ENCODE measurements at places on chromosomes 11 and 22. TPM values are rescaled to one million over a fixed set of nuclear protein-coding genes. Genes with fewer than 3 reads are reported as not detected.

GRCh38 chr22:42459287-42460063, 27.3 kb upstream of the NFAM1 start:
- peaks cover 44% of the 10 kb centered on the region for H3K27me3 ChIP-seq
- H3K4me3 ChIP-seq = no peak overlapping the region
- DNase-seq = no peak

DNA sequence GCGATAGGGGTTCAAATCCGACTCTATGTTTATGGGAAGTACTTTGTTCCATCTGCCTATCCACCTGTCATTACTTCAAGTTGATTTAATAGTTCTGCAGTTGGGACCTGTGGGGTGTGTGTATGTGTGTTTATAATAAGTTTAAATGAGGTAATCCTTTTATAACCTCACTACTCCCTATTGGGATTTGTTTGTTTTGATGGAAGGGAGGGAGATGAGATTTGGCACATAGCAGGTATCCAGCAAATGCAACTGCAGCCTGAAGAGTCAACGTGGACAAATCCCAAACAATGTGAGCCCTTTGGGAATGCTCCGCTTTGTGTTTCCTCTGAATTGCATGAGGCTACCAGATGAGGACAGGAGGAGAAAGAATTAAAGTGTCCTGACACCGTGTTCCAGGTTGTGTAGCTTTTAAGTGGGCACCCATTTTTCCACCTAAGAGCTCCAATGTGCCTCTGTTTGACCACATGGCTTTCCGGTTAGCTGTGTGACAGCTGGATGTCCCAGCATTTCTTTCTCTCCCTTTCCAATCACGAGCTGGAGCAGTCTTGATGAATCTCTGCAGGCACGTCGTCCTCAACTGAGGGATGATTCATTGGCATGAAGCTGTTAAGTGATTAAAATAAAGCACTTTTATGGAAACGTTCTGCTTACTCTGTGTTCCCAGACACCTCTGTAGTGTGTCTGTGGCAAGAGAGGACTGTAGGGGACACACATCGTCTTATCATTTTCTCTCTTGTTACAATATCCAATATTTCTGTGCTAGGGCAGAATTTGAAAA, 610.7 kb downstream of the NTM start:
- H3K27ac ChIP-seq = no peak overlapping the region
- peaks cover 7% of the 10 kb centered on the region for H3K27me3 ChIP-seq
- H3K4me1 ChIP-seq = no peaks in the 10 kb centered on the region

The SCGB1A1 gene
- total RNA-seq = 3,364 TPM

- H3K27ac ChIP-seq = peak overlapping the region; percentile 90
- H3K4me1 ChIP-seq = peaks cover 18% of the 10 kb centered on the region
- H3K36me3 ChIP-seq = no peaks in the 10 kb centered on the region
- DNase-seq = no peak
- no peaks in the 10 kb centered on the region for H3K27me3 ChIP-seq
These were observed 565 bp downstream of the NUCB2 start for GRCh38 chr11:17277024-17277584.

The PRSS23 gene
- 40.3 TPM for total RNA-seq

DNA sequence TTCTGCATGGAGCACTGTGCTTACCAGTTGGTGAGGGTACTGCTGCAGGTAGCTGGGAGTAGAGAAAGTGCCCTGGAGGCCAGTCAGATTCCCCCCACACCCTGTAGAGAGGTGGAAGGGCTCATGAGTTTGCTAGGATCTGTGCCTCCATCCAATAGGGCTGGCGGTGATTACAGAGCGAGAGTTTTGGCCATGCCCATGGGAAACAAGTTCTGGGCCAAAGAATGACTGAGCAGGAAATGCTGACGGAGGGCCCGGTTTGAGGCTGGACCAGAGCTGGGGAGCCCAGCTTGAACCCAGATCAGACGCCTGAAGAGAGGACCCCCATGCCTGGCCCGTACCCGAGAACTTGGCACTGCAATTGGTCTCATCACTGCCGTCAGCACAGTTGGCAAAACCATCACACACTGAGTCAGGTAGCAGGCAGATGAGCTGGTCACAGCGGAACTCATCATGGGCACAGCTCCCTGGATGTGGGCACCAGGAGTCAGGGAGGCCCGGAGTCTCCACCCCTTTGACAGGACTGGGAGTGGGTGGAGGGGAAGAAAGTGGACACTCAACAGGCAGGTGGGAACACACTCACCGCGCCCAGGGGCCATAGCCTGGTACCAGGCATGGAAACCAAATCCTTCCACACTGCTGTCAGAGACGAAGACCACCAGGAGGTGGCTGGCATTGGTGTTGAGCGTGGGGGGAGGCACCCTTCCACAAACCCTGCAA, 2.1 kb downstream of the MFRP start:
- no peaks in the 10 kb centered on the region for H3K36me3 ChIP-seq
- H3K4me1 ChIP-seq = peaks cover 23% of the 10 kb centered on the region
- peak; percentile 38 for DNase-seq
- no peak overlapping the region for H3K4me3 ChIP-seq

- H3K36me3 ChIP-seq = no peaks in the 10 kb centered on the region
- peak overlapping the region; percentile 94 for H3K27ac ChIP-seq
- H3K4me3 ChIP-seq = no peak overlapping the region
- DNase-seq = no peak
- H3K4me1 ChIP-seq = peaks cover 54% of the 10 kb centered on the region
- H3K27me3 ChIP-seq = no peaks in the 10 kb centered on the region
These were observed 25.5 kb upstream of the MALAT1 start for GRCh38 chr11:65473278-65473860.

The SCUBE2 gene
- total RNA-seq = 7.1 TPM
